ENCODE measurements at places on chromosomes 2 and 18.

DNA sequence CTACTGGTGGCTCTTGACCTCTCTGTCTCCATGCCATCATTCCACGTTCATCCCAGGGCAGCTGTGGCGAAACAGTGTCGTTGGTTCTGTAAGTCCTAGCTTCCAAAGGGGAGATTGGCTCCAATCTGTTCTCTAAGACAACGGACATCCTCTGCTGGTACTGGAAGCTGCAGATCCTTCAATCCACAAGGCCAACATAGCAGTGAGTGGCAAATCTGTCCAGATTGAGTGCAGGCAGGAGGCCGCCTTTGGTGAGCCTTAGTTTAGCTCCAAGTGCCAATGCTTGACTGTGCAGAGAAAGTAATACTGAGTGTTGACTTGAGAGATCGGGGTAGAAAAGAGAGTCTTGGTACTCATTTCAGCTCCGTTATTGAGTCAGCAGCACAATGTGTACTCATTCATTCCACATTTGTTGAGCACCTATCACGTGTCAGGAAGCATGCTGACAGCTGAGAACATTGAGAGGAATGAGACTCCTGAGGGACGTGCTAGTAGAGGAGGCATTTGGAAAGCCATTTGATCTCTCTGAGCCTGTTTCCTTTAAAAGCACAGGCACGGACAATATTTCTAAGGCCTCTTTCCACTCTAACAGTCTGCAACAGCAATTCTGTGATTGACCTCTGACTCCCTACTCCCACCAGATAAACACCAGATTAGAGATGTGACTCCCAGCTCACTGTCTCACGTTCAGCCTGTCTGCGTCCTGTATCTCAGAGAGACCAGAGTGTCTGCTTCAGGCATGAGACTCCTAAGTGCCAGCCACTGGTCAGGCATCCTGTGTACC, 306.0 kb downstream of the CLIP4 start:
- peak; percentile 42 for DNase-seq

- DNase-seq: no peak
Observed at GRCh38 chr2:11290211-11290610, 54.2 kb downstream of the ROCK2 start.

GRCh38 chr2:163558251-163559021, 177.4 kb downstream of the FIGN start:
- DNase-seq: no peak

DNA sequence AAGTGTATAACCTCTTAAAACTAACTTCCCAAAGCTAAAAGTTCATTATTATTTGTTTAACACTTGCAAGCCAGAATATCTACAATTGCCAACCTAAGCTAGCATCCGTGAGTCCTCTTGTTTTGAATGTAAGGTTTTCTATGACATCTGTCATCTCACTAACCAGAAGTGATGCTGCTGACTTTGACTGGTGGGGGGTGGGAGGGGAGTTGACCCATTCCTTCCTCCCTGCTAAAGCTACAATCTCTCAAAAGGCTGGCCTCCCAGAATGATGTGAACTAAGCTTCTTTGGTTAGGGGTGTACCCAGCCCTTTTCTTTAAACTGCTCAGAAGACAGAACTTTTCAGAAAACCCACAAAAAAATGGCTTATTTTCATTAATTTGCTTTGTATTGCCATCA, 280.6 kb downstream of the ZEB2 start:
- DNase-seq: no peak

GRCh38 chr18:77173275-77174030, 40.9 kb upstream of the MBP start:
- DNase-seq: no peak

DNA sequence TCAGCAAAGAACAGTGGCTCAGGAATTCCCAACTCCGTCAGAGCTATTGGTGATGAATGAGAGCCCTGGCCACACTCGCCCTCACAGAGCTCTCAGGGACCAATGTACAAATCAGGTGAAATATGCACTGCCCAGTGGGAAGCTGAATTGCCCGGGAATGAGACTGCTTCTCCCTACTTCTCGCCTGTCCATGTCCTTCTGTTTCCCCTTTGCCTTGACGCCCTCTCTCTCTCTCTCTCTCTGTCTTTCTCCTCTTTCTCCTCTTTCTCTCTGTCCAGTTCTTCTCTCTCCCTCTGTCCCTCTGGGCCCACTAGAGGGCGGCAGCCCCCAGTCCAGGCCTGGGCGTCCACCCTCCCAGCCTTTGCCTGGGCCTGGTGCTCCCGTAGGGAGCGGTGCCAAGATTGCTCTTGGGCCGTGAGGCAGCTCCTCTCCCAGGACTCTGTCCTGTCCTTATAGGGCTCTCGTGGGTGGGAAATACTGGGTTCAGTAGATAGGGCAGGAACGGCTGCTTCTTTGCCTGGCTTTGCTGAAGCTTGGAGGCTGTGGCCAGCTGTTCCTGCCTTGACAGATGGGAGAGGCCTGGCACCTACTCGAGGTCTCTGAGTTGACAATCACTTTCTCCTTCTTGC, 28.4 kb upstream of the PUM2 start:
- peak; percentile 60 for DNase-seq

- DNase-seq: no peak
Observed at GRCh38 chr2:159381574-159381973, 95.1 kb upstream of the WDSUB1 start.

- DNase-seq: no peak
Observed at GRCh38 chr2:232973011-232973735, 39.9 kb downstream of the NGEF start.

DNA sequence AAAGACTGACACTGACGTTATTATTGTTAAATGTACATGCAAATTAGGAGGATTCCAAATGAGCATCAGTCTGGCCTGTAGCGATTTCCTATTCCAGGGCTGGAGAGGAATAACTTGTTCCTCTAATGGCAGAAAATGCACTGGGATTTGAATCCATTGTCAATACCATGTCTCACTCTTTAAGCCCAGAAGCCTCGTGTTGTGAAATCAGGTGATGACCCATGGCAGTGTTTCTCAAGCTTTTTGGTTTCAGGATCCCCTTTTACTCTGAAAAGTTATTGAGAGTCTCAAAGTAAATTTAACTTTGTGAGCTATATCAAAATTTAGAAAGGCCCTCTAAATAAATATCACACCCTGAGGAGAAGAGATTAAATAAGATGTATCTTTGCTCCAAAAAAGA, 279.2 kb downstream of the GALR1 start:
- no peak for DNase-seq

GRCh38 chr2:236786751-236787150, 217.1 kb downstream of the ACKR3 start:
- no peak for DNase-seq

GRCh38 chr18:52000435-52000834, 339.6 kb upstream of the DCC start:
- DNase-seq: no peak

- DNase-seq: no peak
Observed at GRCh38 chr2:119630121-119630520, 48.9 kb upstream of the TMEM177 start.
